Activated CD8-positive, alpha-beta memory T cell treated with anti-CD3 and anti-CD28 coated beads, Interleukin-2, amount 50 U/mL, for 48 hours (primary cell): ENCODE measurements at places on chromosomes 6 and 20.

- no peak for DNase-seq
Measured at GRCh38 chr6:19167251-19167650, 669.9 kb upstream of the ID4 start.

DNA sequence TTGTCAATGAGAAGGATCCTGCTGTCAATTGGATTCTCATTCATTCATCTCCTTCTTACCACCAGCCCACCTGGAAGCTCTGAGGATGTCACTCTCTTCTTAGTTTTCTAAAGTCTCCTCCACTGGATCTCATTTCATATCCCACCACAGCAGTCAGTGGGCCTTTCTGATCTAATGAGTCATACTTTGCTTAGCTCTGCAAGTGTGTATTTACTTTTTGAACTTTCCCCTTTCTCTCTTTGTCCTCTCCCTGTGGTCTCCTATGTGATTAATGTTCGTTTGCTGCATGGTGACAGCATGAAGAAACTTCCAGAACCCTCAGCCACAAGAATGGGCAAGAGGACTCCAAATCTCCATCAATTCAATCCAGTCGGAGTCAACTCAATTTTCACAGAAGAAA is 63.6 kb upstream of the SYNDIG1 start:
- DNase-seq: no peak

GRCh38 chr6:122033564-122034181 is 365.8 kb upstream of the HSF2 start:
- DNase-seq: no peak

GRCh38 chr6:56875961-56876360 is 78.9 kb upstream of the BEND6 start:
- no peak for DNase-seq

DNA sequence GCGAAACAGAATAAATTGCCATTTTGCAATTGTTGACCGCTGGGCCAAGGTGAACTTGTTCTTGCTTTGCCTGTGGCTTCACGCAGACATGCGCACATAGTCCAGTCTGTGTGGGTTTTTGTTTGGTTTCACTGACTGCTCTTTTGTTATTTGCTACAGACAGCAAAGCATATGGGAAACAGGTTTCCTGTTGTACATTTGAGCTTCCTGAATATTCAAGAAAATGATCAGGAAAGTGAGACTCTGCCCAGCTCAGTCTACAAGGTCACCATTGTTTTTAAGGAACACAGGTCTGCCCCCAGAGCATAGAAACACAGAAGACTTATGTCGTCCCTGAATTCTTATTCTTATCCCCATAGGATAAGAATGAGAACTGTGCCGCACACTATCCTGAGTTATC is 55.6 kb downstream of the SASH1 start:
- no peak for DNase-seq

DNA sequence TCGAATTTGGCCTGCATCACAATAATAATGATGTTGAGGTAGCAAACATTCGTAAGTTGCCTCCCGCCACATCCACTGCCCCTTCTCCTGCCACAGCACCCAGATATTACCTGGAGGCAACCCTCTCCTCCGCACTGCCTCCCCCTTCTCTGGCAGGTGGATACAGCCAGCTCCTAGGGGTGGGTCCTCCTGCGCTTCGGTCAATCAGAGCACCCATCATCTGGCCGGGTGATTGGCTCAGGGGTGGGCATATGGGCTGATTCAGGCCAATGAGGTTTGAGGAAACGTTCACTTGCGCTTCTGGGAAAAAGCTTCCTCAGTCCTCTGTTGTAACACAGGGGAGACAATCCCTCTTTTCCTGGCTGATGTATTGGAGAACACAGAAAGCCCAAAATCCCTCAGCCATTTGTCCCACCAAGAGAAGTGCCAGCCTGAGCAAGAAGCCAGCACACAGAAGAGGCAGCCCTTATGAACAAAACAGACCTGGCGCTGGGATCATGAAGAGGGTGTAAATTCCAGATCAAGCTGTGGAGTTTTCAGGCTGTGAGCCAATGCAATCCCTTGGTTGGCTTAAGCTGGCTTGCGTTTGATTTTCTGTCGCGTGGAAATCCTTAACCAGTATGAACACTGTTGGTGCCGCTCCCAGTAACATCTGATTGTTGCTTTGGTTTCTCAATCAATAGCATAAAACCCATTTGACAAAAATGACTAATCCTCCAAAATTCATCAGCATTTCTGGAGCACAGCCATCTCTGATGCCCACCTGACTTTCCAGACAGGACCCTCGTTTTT is 82.2 kb downstream of the PRDM1 start:
- DNase-seq: no peak

- DNase-seq: no peak
Measured at GRCh38 chr20:10369723-10370090, 64.3 kb downstream of the MKKS start.

DNA sequence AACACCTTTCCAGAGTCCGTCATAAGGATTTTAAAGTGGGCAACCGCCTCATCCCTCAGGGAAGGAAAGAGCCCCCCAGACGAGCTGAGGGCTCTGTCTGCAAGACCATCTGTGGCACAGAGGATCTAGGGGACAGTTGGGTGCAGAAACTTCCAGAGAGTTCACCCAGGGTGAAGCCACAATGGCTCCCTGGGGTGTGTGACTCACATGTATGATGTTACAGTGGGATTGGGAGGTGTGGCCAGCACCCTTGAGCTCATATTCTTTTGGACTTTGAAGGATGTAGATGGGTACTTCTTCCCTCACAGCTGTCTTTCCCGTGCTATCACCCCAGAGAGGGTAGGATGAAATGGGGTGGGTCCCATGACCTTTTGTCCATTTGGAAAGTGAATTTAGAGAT is 95.5 kb downstream of the NCR2 start:
- no peak for DNase-seq

GRCh38 chr6:139251045-139251690 is 40.6 kb downstream of the TXLNB start:
- no peak for DNase-seq

GRCh38 chr20:50996901-50997865 is 25.7 kb downstream of the KCNG1 start:
- no peak for DNase-seq

- DNase-seq: no peak
Measured at GRCh38 chr20:20655883-20656282, 56.6 kb downstream of the RALGAPA2 start.

DNA sequence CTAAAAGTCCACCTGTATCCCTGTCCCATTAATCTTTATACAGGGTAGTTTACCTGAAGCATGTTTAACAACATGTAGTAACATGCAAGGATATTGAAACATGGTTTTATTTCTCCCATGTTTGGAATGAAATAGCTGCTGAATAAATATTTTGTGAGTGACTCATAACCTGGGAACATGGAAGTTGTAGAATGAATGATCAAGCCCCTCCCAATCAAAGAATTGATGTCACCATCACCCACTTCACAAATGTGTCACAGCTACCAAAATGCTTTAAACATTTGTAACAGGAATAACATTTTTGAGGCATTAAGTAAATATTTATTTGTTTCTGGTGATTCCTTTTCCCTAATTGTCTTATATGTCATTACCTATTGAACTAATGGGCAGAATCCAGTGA is 58.9 kb upstream of the TNFAIP3 start:
- DNase-seq: no peak
